ENCODE measurements at places on chromosomes 3 and 15.
A peak's percentile ranks its signal among the peaks of the same experiment; 100 is the strongest.

GRCh38 chr3:126475413-126476114 lies at the start of gene ZXDC:
Gene ZXDC (minus strand): TSS chr3:126475891. CDS start chr3:126475865, 26 bp downstream.
- peak; percentile 93 for DNase-seq

GRCh38 chr3:160735826-160736225 lies 20.2 kb upstream of the PPM1L start:
- no peak for DNase-seq

DNA sequence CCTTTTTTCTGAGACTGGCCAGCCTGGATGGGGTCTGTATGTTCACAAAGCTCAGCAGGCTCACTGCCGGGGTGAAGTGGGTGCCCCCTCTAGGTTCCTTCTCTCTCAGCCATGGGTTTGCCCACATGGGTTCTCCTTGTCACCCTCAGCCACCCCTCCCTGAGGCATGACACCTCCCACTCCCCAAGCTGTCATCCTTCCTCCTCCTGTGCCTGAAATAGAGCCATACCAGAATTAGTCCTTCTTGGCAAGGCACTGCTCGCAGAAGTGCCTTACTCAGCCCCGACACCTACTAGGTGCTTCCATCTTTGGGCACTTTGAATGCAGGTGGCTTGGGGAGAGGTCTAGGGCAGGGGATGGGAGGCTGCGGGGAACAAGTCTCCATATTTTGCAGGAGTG lies 62.9 kb upstream of the SEC13 start:
- DNase-seq: no peak

DNA sequence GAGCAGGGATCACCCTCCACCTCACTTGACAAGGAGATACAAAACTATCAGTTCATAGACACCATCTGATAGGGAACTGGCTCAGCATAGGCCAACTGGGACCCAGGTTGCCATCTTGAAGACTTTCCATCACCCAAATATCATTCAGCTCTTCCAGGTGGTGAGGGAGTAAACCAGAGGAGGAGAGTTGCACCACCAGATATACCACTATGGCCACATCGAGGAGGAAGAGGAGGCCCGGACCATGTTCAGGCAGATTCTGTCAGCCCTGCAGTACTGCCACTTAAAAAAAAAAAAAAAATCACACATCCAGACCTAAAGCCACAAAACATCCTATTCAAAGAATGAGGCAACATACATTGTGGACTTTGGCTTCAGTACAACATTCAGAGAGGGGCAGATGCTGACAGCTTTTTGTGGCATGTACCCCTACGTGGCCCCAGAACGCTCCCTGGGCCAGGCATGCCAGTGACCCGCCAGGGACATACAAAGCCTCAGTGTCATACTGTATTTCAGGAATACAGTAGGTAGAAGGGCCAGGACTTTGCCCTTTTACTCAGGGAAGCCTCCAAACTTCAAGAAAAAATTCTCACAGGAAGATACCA lies 18.4 kb upstream of the EMC3 start:
- DNase-seq: no peak

- no peak for DNase-seq
These were observed 64.6 kb upstream of the ATP2C1 start for GRCh38 chr3:130828948-130829947.

- DNase-seq: no peak
These were observed 51.0 kb downstream of the ATP8B4 start for GRCh38 chr15:50068016-50068415.

DNA sequence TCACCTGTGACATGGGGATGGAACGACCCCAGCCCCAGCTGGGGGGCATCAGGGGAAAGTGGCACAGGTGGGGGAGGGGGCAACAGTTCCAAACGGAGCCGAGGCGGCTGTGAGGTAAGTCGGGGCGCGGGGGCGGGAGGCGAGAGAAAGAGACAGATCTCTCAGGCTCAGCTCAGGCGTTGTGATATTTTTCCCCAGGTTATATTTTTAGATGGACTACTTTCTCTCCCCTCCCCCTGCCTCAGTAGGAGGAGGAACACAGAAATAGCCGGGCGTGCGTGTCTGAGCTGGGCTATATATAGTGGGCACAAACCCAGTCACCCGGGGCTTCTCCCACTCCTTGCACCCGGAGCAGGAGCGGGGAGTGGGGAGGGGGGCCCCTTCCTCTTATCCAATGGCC lies 91.0 kb upstream of the LINGO1 start:
- no peak for DNase-seq

DNA sequence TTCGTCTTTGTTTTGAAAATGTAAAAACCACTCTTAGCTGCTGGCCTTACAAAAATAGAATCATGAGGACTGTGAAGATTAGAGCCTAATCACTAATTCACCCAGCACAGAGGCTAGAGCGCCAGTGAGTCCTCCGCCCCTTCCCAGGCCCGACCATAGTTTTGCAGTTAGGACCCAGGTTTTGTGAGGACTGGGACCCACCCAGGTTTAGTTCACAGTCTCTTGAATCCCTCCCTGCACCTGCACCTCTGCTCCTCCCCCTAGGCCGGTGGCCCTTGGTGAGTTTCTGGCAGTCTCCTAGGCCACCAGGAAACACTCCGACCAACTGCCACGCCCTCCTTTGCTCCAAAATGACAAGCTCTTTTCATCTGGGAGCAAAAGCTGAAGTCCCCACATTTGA lies 136.0 kb upstream of the CCDC54 start:
- peak; percentile 8 for DNase-seq

GRCh38 chr15:66703540-66703941 lies 1.5 kb downstream of the SMAD6 start:
- DNase-seq: peak; percentile 50

DNA sequence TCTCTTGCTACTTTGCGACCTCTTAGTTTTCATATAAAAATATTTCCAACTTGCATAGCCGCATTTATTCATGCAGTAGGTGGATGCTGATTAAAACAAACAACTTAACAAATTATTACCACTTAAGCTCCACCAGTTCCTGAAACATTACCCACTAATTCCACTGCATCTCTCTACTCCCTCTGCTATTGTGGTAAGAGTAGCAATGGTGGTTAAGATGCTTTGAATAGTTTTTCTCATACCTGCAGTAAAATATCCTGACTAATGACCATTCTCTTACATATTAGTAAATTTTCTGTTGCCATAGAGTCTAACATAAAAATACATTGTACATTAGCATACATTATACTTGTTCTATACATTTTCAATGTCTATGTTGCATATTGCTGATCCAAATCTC lies 397.6 kb upstream of the PLSCR5 start:
- peak; percentile 74 for DNase-seq

- peak; percentile 64 for DNase-seq
These were observed 2.7 kb downstream of the ZMAT3 start for GRCh38 chr3:179068779-179069530.

All from AG10803 (cell line).